Tibial nerve (tissue), 4 donors: ENCODE measurements at places on chromosomes 6 and 20.

- no peak for DNase-seq
Observed at GRCh38 chr20:3352202-3352601, 55.3 kb downstream of the DNAAF9 start.

DNA sequence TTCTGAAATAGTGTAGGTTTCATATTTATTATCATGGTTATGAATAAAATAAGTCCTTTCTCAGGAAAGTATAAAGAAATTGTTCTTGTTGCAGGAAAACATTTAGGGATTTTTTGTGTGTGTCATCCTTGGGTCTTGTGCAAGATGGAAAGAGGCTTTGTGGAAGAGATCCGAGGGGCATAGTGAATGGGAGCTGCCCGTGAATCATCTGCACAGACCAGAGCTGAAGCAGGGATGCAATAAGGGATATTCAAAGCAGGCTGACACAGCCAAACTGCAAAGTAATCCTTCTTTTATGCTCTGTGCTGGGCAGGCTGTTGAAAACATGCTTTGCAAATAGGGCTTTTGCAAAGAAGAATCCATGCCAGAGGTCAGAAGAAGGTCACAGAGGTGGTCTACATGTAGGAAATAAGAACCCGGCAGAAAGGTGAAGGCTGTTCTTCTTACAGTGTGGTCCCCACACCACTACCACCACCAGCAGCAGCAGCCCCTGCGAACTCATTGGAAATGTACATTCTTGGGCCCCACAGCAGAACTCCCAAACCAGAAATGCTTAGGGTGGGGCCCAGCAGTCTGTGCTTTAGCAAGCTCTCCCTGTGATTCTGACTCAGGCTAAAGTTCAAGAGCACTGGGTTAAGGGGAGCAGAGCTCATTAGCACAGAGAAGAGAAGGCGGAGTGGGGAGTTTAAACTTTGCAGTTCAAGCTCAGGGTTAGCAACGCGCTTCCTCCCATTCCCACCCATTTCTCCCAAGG lies 237.6 kb downstream of the QKI start:
- peak; percentile 31 for DNase-seq

DNA sequence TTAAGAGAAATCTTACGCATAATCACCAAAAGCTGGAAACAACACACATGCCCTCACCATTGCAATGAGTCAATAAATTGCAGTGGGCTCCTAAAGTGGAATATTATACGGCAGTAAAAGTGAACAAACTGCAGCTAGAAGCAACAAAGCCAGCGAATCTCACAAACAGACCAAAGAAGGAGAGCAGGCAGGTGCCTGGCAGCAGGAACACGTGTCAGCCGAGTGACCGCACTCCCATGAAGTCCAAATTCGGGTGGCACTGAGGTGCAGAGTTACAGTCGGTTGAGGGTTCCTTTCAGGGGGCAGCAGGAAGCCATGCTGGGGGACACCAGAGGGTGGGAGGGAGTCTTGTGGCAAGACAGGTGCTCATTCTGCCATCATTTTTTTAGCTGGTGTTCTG lies 313.1 kb downstream of the TAF4 start:
- no peak for DNase-seq

GRCh38 chr6:12269110-12269509 lies 21.1 kb upstream of the EDN1 start:
- DNase-seq, result no peak

- no peak for DNase-seq
Observed at GRCh38 chr6:132734694-132735236, 20.9 kb upstream of the VNN1 start.

DNA sequence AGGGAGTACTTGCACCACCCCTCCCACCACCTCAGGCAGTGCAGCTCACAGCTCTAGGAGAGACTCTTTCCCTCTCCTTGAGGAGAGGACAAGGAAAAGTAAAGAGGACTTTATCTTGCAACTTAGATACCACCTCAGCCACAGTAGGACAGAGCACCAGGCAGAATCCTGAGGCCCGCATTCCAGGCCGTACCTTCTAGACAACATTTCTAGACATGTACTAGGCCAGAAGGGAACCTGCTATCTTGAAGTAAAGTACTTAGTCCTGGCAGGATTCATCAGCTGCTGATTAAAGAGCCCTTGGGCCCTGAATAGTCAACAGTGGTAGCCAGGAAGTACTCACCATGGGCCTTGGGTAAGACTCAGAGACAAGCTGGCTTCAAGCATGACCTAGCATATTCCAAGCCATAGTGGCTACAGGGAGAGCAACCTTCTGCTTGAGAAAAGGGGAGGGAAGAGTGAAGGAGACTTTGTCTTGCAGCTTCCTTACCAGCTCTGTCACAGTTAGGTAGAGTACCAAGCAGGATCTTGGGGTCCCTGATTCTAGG lies 384.4 kb upstream of the RNF217 start:
- DNase-seq, result no peak

DNA sequence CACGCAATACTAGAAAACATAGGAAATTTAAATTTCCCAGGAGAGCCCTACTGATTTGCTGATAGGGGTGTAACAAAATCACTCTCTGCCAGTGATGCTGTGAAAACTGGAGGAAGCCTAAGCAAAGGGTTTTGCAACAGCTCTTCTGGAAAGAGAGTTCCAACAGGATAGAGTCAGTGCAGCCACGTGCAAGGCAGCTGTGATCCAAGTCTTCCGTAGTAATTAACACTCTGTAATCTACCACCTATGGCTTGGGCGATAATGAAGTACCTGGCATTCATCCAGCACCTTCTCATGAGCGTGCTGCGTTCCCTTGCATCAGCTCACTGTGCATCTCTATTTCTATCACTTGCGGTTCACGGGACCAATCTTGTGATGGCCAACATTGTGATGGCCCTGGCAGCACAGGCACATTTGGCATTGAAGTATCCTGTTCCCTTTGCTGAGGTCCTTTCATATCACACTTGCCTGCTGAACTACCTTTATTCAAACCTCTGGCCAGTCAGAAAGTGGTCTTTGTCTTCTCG lies 48.2 kb downstream of the IRF4 start:
- no peak for DNase-seq

DNA sequence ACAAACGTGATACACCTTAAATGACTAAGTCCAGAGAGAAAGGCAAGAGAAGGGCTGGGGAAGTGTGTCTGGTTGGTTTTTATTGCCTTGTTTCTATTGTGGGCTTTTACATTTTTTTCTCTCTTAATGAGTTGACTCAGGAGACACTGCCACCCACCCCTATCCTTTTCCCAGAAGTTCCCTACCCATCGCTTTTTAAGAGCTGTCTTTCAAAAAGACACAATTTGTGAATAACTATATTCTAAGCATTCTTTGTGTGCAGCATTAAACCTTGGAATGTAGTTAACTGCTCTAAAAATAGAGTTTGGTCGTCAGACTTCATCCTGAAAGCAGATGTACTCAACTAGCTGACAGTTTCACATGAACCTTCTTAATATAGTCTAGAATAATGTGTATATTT lies 174.9 kb downstream of the ISM1 start:
- DNase-seq, result no peak

DNA sequence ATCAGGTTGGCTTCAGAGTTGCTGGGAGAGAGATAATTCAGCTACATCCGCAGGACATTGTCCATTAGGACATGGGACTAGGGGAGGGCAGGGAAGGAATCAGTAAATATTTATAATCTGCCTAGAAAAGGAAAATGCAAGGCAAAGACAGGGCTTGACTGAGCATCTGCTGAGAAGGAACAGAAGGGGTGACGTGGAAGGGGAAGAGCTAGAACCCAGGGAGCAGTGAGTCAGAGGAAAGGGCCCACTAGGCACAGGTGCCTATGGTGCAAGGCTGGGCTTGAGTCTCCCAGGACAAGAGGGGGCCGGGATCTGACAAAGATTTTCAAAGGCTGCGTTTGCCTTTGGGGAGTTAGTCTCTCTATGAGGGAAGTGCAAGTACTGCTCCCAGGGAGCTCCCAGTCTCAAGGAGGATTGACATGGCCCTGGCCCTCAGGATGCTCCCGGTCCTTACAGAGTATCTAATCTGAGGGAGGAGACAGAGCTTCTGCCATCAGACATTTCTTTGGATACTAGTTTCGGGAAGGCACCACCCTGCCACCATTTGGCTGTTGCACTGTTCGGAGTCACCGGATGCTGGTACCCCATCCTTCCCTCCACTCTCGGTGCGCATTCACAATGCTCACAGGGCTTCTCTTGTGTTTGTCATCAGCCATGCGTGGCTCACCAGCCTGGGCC lies 21.9 kb downstream of the VEGFA start:
- DNase-seq, result no peak

- DNase-seq, result no peak
Observed at GRCh38 chr20:62296724-62297448, 5.9 kb upstream of the ADRM1 start.

- no peak for DNase-seq
Observed at GRCh38 chr20:37727957-37728634, 34.3 kb downstream of the CTNNBL1 start.

- DNase-seq, result no peak
Observed at GRCh38 chr6:29811377-29811776, 16.2 kb upstream of the HLA-G start.

DNA sequence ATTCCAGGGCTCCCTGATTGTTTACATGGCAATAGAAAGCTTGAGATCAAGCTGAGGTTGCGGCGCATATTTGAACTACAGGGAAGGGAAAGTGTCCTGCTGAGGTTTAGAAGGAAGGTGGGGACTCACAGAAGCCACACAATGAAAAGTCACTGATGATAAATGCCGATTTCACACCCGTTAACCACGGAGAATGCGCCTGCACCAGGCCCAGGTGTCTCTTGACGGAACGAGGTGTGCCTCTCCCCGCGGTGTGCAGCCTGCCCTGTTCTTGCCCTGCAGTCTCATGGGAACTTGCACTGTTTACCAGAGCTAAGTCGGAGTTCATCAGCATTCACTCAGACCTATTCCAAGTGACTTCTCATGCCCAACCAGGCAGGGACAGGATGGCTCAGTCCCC lies 90.3 kb downstream of the LY86 start:
- no peak for DNase-seq

GRCh38 chr20:39269493-39270217 lies 307.5 kb downstream of the DHX35 start:
- no peak for DNase-seq

DNA sequence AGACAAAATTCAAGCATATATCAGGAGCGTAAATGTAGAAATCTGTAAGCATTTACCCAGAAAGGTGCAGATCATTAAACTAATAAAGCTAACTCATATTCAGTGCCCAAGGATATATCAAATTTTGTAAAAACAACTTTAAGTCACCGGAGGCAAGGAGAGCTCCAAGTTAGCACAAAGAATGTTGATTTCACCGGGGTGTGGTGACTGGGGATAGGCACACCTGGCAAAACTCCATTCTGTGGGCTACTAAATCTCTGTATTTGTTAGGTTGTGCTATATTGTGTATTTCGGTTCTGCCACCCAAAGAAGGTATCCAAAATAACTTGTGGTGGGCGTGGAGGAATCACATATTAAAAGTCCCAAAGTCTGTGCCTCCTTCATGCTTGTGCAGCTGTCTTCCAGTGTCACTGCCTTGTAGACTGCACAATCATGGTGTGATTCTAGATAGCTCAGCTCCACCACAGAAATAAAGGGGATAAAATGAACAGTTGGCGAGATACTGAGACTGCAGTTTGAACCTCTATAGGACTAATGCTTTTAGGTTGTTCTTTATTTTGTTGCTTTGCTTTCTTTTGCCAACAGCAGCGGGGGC lies 111.6 kb downstream of the GMDS start:
- no peak for DNase-seq

GRCh38 chr6:42335896-42336295 lies 115.8 kb downstream of the TRERF1 start:
- no peak for DNase-seq

GRCh38 chr6:9204171-9204570 lies 768.8 kb upstream of the SLC35B3 start:
- no peak for DNase-seq

DNA sequence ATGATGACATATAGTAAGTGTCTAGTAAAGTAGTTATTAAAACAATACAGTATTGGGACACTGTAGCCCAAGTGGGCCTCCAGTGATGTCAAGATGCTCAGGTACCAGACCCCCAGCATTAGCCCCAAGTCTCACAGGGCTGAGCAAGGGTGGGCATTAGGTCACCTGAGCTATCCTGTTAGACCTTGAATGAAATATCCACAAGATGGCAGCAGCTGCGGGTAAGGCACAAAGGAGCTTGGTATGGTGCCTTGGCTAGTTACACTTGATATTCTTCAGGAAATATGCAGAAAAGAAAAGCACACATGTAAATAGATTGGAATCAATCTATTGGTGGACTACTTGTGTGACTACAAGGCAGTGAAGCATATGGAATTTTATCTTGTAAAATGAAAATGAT lies 701.8 kb upstream of the ADGRB3 start:
- no peak for DNase-seq

DNA sequence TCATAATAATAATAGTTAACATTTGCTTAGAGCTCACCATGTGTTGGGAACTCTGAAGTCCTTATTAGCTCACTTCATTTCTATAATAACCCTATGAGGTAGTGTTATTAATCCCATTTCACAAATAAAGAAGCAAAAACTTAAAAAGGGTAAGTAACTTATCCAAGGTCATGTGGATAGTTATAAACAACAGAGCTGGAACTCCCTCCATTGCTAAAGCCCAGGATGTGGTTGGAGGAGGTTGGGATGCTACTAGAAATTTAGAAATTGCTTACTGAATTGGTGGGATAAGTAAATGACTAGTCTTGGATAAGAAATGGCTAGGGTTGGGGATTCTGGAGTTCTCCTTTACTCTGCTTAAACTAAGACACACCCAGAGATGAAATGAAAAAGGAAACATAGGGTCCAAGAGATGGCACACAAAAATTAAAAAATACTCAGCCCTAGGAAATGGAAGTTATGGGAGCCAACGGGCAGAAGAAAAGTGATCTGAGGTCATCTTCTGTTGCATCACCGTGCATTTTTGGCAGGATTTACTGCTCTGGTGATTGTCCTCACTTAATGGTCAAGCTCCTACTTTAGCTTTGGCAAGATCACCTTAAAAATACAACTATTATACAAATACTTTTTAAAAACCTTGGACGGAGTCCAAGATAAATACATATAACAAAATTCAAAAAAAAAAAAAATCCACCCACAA lies 7.7 kb upstream of the CLIC5 start:
- DNase-seq, result peak; percentile 74

- DNase-seq, result no peak
Observed at GRCh38 chr20:34561661-34562060, 3.1 kb downstream of the MAP1LC3A start.

GRCh38 chr20:36270744-36271638 lies 34.7 kb downstream of the AAR2 start:
- no peak for DNase-seq

DNA sequence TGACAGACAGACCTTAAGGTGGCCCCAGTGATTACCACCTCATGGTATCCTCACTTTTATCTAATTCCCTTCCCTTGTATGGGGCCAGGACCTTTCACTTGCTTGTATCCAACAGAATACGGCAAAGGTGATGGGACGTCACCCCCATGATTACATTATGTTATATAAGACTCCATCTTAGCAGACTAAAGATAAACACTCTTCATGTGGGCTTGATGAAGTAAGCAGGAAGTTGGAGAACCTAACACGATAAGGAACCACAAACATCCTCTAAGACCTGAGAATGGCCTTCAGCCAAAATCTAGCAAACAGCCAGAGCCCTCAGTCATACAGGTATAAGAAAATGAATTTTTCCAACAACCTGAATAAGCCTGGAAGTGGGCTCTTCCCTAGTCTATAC lies 8.0 kb downstream of the SLC17A3 start:
- DNase-seq, result no peak
